Right cardiac atrium (tissue), 5 donors: ENCODE measurements at places on chromosomes 3 and 15. TPM values are rescaled to one million over a fixed set of nuclear protein-coding genes. Genes with fewer than 3 reads are reported as not detected.

- no peak for DNase-seq
Measured at GRCh38 chr3:43914269-43914668, 223.5 kb downstream of the ABHD5 start.

DNA sequence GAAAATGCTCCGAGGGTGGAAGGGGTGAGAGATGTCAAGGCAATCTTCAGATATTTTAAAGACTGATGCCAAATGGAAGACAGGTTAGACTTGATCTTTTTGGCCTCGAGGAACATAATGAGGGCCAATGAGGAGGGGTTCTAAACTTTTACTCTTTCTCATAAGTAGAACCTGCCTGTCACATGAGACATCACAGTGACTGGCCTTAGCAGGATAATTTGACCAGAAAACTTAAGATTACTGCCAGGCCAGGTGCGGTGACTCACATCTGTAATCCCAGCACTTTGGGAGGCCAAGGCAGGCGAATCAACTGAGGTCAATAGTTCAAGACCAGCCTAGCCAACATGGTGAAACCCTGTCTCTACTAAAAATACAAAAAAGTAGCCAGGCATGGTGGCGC lies 12.2 kb downstream of the TM4SF4 start:
- no peak for DNase-seq

DNA sequence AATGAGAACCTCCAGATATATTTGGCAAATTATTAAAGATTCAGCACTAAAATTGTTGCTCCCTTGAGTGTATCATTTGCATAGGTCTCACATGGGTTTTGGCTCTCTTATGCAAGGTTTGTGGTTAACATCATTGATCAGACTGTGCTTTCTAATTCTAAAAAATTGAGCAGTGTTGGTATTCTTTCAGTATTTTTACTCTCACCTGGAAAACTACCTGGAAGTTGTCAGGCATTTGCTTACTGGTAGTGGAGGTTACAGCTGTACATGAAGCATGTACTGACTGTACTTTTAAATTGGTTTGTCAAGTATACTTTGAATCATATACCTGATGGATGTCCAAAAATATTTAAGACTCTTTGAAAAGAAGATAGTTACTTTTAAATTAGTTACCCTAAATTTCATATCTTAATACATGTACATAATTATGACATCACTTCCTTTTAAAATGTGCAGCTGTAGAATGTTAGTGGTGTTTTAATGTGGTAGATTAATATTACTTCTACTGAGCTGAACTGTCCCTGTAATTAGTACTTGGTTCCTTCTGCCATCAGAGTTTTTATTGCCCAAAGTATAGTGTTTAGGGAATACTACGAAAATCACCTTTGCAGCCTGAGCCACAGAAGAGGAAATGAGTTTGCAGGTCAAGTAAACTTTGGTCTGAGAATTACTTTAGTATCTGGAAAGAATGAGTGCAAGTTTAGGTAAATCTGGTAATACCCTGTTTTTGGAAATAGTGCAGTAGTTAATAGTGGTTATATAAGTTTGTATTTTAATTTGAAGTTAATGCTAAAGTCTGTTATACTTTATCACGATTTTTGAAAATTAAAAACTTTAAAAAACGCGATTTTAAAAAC lies 2.8 kb downstream of the CHD2 start:
- DNase-seq: no peak

The IL17RB gene
- 2.4 TPM for total RNA-seq

DNA sequence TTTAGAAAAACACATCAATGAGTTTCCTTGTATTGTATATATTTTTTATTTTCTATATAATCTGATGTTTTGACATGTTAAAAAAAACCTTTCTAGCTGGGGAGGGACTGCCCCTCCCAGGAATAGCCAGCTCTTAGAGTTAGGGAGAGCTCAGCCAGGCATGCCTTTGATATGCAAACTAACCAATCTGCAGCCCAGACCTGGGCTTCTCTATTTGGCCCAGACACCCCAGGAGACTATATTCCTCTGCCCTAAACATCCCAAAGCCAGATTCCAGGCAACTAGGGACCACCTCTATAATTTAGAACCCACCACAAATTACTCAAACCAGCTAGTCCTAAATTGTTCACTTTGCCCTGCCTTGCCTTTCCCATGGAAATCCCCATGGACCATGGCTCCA lies 390.9 kb upstream of the ADAMTS9 start:
- no peak for DNase-seq

The IQCH gene
- total RNA-seq: 0.82 TPM

DNA sequence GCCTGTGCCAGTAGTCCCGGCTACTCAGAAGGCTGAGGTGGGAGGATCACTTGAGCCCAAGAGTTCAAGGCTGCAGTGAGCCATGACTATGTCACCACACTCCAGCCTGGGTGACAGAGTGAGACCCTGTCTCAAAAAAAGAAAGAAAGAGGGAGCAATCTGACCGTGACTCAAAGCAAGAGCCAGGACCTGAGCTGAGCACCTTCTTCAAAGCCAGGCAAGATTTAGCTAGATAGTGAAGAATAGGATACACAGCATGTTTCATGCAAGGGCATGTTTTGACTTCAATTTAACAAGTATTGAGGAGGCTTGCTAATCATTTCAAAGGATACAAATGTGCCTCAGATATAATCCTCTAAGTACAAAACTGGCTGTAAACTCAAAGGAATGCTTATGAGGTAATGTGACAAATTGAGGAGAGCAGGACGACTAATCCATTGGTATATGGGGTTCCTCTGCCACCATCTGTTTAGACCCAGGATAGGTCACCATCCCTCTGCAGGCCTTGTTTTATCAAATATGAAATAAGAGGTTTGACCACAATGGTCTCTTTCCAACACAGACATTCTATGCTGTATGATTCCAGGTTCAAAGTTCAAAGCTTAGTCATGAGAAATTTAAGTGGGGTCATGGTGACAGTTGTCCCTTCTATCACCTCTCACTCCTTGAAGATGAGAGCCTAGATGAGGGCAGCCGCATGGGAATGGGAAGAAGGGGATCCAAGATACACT lies 33.2 kb downstream of the RAB27A start:
- DNase-seq: no peak

- DNase-seq: no peak
Measured at GRCh38 chr3:173465112-173465511, 67.6 kb downstream of the NLGN1 start.
